Hypothalamus (tissue), 51 donors: ENCODE measurements at places on chromosomes 13 and 19.

DNA sequence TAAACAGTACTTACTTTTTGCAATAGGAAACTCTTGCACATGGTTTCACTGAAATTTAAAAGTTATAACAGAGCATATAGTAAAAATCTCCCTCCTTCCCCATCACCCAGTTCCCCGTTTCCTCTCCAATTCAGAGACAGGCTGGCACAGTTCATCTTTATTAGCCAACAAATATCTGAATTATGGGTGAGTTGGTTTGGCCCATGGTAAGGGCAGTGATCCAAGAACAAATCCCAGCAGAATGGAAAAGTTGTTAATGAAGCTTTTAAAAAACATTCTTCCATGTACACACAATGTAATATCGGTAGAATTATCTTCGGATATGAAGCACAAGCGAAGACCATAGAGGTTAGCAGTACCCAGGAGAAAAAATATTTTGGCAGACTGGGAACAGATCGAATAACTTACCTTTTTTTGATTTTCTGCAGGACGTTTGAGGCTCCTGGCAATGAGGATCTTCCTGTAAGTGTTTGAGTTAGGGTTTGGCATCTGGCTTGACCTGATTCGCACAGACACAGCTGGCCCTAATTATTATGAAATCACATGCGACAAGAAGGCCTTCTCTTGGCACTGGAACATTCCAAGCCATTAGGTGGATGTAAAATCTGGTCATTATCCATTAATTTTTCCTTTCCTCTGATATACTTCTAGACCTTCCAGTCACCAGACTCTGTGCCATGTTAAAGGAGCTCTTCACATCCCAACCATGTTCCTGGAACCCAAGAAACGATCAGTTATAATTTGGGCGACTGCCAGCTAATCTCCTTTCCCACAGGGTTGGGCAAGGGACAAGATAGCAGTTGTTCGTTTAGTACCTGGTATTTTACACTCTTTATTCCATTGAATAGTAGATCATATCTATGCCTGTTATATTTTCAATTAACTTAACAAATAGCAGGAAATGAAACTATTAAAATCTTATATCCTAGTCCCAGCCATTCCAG, 139.4 kb upstream of the TSC22D1 start:
- no peak for DNase-seq

DNA sequence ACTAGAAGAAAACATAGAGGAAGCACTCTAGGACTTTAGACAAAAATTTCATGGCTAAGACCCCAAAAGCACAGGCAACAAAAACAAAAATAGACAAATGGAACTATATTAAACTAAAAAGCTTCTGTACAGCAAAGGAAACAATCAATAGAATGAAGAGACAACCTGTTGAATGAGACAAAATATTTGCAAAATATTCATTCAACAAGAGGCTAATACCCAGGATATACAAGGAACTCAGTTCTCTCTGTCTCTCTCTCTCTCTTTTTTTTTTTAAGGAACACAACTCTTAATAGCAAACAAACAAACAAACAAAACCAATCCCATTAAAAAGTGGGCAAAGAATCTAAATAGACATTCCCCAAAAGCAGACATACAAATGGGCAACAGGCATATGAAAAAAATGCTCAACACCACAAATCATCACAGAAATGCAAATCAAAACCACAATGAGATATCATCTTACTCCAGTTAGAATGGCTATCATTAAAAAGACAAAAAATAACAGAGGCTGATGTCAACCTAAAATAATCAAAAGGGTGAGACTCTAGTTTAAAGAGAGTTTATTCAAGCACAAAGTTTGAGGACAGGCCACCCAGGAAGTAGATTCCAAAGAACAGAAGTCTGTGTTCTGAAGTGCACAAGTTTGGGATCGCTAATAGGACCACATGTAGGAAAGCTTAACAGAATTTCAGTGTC, 27.1 kb upstream of the SLC7A9 start:
- no peak for DNase-seq

GRCh38 chr19:55433292-55433691, 9.8 kb downstream of the SHISA7 start:
- DNase-seq, result no peak

GRCh38 chr13:33144358-33144784, 128.1 kb downstream of the KL start:
- DNase-seq, result no peak

DNA sequence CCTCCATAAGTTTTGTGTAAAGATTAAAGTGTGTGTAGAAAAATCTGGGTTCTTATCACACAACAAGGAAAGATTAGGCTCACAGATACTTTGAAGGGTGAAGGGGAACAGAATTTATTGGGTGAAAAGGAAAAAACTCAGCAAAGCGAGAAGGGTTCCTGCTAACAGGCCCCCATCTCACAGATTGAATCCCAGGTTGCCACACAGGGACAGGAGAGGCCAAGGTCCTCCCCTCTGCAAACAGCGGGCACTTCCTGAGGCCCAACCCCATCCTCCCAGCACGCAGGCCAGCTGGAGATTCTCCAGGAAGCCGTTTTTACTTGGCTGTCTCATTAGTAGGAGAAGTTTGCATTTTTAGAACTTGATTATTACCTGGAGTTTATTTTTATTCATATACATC, 15.2 kb upstream of the ERCC5 start:
- no peak for DNase-seq

DNA sequence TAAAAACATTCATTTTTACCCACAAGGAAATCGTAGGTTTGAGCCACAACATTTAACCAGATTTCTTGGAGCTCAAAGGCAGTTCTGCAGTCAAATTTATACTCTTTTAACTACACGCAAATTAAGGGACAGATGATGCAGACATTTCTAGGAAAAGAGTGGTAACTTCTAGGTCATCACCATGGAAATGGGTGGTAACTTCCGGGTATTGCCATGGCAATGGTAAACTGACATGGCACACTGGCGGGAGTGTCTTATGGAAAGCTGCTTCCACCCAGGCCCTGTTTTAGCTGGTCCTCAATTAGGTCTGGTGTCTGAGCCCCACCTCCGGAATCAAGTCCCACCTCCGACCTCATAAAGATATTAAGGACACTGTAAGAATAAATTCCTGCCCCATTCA, 10.4 kb upstream of the LYPD5 start:
- no peak for DNase-seq

DNA sequence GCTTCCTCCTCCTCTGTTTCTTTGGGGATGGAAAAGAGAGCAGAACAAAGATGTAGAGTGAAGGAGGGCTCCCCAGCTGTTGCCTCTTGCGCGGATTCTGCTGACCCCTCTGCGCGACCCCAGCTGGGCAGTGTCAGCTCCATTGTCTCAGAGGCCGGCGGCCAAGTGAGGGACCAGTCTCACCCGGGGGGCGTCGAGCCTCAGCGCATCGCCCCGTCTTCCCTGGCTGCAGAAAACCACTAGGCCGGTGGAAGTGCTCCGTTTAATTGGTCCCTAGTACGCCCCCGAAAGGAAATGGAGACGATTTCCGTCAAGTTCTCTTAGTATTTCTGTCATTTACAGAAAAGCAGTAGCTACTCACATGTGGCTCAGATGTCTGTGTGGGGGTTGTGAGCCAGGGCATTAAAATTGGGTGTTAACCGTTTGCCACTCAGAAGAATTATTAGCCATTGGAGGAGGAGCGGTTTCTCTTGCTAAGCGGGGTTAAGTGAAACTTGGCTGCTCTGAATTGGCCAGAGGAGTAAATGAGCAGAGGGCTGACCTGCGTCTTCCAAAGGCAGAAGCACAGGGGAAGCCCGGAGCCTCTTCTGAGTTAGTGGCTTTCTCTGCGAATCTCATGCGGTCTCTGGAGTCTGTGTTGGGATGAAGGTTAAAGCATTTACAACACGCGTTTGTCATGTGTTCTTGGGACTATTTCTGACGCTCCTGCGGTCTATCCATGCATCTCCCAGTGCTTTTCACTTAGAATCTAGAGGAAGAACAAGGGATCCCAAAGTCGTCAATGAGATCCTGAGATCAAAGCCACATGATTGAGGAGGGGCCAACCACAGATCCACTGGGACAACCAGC, 132.8 kb upstream of the MYO16 start:
- no peak for DNase-seq

DNA sequence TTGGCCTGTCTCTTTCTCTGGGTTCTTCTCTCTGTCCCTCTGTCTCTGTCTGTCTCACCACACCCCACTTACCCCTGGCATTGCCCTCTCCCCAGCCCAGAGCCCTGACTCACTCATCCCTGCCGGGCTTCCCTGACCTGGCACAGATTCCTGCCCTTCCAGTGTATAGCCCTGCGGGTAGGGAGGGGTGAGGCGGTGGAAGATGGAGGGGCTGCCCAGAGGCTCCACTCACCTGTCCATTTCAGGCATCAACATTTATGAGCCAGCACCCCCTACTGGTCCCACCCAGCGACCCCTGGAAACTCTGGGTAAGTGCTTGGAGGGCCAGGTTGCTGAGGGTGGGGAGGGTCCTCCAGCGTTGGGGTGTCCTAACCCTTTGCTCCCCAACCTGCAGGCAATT, 1.0 kb downstream of the NCCRP1 start:
- no peak for DNase-seq

GRCh38 chr19:18494267-18494607, 27.6 kb downstream of the ELL start:
- DNase-seq, result no peak

DNA sequence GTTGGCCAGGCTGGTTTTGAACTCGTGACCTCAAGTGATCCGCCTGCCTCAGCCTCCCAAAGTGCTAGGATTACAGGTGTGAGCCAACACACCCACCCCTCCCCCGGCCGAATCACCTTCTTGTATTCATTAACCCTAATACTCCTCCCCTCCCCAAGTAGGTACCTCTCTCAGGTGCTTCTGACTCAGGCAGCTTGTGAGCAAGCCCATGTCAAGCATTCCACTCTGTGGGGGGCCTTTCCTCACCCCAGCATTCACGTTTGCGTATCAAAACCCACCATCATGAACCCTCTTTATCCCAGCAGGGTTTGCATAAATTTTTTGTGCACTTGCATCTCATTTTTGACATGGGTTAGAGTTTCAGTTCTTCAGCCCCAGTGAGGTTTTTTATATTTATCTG, 23.6 kb upstream of the RFXAP start:
- no peak for DNase-seq

DNA sequence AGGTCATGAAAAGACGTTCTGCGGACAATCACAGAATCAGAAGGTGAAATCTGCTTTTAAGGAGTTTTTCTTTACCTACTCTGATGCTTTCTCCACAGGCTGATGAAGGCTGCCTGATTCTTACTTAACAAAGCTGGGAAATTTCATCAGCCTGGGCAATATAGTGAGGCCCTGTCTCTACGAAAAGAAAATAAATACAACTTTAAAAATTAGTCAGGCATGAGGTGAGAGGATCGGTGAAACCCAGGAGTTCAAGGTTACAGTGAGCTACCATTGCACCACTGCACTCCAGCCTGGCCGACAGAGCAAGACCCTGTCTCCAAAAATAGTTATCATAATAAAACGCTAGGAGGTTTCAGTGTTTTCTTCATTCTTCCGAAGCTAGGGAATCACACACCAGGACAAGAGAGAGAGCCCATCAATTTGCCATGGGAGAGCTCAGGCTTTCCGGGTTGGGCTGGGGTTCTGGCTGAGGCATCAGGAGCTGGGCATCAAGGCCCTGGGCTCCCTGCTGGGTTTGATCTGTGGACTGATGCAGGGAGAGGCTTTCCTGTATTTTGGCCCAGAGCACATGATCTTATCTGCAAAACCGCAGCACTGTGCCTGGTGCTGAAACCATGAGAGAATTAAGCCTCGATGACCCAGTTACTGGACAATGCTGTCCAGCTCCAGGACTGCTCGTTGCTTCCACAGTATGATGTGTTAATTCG, 25.1 kb upstream of the CEBPG start:
- no peak for DNase-seq

DNA sequence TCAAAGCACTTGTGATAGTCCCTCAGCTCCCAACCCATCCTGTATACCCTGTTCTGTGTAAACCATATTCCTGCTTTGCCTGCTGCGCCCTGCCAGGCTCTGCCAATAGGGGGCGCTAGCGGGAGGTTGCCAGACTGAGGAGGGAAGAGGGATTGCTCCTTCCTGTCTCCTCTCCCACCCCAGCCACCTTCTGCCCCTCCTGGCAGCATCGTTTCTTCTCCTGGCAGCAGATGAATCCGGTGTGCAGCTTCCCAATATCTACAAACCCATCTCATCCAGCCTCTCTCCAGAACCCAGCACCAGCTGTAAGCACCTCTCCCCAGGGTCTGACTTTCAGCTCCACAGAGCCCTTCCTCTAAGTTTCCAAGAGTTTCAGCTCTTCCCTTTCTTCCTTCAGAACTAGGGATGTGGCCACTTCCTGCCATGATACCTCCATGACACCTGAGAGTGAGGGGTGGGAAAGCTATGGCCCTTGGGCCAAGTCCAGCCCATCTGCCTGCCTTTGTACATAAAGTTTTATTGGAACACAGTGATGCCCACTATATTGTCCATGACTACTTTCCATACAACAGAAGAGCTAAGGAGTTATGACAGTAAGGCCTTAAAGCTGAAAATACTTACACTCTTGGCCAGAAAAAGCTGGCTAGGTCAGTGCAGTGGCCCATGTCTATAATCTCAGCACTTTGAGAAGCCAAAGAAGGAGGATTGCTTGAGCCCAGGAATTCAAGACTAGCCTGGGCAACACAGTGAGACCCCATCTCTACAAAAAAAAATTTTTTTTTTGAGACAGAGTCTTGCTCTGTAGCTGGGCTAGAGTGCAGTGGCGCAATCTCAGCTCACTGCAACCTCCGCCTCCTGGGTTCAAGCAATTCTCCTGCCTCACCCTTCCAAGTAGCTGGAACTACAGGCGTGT, 34.5 kb upstream of the ATP1A3 start:
- DNase-seq, result no peak

DNA sequence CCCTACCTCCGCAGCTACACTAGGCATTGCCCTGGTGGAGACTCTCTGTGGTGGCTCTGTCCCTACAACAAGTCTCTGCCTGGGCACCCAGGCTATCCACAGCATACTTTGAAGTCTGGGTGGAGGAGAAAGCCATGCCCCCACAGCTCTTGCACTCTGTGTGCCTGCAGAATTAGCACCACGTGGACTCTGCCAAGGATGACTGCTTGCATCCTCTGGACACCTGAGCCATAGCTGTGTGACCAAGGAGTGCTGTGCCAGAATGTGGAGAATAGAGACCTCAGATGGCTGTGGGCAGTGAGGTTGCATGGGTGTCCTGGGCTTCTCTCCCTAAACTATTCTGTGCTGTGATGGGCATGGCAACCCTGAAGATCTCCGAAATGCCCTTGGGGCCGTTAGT, 21.2 kb upstream of the MCF2L start:
- DNase-seq, result no peak

DNA sequence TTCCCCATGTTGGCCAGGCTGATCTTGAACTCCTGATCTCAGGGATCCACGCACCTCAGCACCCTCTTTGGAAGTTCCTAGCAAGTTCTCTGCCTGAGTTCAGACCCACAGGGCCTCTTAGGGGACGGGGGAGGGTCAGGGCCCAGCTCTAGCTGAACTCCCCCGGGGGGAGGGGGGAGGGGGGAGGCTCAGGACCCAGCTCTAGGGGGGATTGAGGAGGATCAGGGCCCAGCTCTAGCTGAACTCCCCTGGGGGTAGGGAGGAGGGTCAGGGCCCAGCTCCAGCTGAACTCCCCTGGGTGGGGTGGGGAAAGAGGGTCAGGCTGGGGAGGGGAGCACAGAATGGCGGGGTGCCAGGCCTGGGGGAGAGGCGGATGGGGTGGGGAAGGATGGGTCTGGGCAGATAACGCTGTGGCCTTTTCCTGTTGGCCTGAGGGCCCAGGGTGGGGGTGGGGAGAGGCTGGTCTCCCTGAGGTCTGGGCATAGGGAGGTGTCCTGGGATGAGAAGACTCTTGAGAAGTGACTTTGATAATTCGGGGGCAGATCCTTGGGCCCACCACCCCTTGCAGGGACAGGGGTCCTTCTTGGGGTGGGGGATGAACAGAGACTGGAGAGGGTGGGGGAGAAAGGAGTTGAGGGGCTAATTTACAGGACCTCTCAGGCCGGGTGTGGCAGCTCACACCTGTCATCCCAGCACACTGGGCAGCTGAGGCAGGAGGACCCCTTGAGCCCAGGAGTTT, 5.5 kb upstream of the PTBP1 start:
- DNase-seq, result no peak
